ENCODE measurements at places on chromosomes 3 and 15.

DNA sequence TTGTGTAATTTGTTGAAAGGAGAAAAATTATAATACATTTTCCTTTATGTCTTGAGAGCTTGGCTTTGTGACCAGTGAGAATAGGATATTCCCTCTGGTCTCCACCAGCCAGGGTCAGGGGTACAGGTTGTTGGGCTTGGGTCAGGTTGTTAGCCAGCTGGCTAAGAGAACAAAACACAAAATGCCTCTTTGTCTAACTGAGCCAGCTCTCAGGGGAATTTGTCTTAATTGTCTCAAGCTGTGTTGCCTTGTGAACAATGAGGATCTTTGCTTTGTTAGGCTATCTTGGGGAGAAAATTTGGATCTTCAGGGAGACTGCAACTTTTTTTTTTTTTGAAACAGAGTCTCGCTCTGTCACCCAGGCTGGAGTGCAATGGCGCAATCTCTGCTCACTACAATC lies 17.7 kb upstream of the GK5 start:
- DNase-seq: no peak

DNA sequence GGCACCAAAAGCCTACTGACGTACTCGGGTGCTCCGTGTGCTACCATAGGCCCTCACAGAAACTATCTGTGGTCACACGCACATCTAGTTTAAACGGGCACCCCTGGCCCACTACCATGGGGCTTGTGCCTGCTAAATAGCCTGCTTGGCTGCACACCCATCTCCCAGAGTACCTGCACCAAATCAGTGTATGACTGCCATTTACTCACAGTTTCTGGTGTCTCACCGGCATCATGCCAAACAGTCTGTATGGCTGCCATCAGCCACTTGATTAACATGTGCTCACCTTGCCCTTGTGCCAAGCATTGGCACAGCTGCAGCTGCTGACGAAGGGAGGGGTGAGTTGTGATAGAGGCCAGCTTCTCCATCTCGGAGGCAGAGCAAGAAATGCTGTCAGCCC lies 232.7 kb downstream of the IGSF11 start:
- no peak for DNase-seq

DNA sequence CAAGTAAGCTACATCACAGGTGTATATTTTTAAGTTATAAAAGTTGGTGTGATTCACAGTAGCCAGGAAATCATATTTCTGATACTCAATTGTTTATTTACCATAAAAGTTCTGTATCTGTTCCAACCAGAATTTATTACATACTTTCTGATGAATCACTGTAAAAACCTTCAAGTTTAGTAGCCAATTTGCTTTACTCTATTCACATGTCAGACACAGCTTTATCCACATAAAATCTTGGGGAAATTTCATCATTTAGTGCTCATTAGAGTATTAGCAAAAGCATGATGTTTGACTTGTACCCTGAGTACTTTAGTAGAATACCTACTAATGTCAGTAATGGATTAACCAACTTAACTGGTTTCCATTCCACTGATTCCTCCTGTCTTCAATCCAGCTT lies 249.8 kb downstream of the POLQ start:
- DNase-seq: no peak

DNA sequence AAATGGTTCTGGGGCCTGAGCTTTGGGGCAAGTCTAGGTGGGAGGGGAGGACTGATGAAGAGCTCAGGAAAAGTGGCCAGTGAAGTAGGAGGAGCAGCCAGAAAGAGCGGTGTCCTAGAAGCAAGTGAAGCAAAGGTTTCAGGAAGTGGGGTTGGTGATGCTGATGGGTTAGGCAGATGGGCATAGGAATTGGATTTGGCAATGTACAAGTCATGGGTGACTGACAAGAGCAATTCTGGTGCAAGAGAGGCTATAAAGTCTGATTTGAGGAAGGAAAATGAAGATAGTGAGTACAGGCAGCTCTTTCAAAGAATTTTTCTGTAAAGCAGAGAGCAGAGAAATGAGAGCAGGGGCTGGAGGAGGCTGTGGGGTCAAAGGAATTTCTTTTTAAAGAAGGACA lies 19.7 kb downstream of the ALPK3 start:
- DNase-seq: no peak

- DNase-seq: no peak
Observed at GRCh38 chr3:122025296-122025695, 3.2 kb upstream of the ILDR1 start.

DNA sequence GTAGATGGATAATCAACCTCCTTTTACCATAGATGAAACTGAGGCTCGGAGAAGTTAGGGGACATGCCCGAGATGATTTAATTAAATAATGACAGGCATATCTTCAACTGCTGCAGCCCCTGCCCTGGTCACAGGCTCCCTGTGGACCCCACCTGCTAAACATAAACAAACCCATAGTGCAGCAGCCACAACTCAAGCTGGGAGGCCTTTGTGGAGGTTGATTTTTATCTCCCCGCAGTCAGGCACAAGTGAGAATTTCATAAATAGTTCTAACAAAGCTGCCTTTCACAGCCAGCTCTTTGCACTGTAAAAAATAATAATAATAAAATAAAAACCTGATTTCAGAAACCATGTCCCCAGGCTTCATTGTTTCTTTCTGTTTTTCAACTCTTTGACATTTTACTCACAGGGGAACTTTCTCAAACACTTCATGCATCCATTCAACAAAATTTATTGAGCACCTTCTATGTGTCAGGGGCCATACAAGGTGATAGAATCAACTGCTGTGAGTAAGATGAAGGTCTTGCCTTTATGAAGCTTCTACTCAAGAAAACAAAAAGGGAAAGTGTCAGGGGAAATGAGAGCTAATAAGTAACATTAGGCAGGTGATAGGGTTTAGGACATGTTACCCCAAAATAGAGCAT lies 393.6 kb upstream of the PROK2 start:
- DNase-seq: no peak

GRCh38 chr3:39220407-39221140 lies 28.2 kb upstream of the XIRP1 start:
- DNase-seq: no peak

DNA sequence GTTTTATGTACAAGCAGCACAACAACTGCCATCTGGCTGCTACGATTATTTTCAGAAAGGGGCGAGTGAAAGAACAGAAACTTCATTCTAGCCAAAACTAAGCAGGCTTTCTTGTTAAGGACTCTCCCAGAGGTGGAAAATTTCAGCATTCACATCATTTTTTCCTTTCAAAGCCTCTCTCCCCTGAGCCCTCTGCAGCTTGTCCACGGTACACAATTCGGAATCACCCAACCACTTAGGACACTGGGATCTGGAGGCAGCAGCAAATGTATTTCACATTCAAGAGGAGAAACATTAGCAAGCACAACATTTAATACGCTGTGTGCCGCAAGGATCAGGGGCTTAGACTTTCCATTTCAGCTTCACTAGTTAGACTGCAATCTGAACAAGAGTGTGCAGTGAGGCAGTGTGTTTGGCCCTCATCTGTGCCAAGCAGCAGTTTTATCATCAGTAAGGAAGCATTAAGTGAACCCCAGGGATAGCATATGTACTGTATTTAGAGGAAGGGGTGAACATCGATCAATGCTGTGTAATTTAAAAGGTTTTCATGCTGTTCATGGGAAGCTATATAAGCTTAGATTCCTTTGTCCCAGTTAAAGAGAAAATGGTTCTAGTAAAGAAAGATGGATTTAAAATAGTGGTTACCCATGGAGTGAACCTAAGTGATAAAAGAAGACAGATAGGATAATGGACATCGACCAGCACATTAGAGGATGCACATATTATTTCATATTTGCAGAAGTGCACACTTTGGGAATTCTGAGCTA lies 504.9 kb downstream of the TBL1XR1 start:
- DNase-seq: no peak

- DNase-seq: no peak
Observed at GRCh38 chr3:127780536-127781400, 41.5 kb downstream of the MGLL start.

DNA sequence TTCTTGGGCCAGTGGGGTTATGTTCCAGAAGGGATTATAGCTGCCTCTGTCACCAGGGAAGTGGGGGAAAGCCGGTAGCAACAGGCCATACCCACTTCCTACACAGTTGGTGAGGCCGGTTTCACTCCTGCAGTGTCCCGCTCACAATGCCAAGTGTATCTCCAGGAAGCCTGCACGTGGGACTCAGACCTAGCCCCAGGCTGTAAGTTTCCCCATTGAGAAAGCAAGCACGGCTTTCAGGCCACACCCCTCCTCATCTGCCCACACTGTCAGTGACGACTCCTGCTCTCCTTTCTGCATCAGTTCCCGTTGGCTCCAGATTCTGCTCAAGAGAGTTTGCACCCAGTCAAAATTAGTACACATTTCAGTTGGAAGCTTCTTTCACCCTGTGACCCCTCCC lies 51.6 kb upstream of the CPOX start:
- DNase-seq: no peak

- DNase-seq: no peak
Observed at GRCh38 chr3:57029924-57030323, 30.5 kb upstream of the SPATA12 start.

DNA sequence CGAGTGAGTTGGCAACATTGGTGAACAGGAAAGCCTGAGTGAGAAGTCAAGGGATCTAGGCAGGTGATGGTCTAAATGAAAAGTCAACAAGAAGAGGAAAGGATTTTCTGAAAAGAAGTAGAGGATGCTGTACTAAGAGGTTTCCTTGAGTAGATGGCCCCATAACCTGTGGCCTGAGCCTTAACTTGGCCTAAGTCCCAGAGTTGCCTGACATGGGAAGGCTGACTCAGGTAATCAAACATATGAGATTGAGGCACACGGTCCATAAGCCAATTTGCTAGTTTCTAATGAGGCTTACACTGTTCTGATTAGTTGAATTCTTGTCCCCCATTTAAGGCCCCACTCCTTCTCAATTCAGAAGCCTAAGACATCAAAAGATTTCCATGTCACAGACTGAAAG lies 262.5 kb upstream of the LMCD1 start:
- DNase-seq: no peak

DNA sequence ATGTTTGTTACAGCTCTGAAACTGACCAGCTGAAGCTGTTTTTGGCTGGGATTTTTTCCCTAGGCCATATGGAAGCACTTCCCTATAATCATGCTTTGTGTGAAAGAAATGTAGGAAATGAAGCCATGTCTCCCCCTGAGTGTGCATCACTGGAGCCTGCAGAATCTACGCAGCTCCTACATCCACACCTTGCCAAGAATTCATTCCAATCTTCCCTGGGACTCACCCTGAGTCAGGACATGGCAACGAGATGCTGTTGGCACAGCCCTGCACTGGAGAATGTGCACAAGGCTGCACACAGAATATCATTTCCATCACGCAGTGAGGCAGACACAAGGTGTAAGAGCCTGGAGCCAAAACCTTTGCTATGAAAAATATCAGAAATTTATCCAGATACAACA lies 189.5 kb downstream of the ADAMTSL3 start:
- DNase-seq: no peak

DNA sequence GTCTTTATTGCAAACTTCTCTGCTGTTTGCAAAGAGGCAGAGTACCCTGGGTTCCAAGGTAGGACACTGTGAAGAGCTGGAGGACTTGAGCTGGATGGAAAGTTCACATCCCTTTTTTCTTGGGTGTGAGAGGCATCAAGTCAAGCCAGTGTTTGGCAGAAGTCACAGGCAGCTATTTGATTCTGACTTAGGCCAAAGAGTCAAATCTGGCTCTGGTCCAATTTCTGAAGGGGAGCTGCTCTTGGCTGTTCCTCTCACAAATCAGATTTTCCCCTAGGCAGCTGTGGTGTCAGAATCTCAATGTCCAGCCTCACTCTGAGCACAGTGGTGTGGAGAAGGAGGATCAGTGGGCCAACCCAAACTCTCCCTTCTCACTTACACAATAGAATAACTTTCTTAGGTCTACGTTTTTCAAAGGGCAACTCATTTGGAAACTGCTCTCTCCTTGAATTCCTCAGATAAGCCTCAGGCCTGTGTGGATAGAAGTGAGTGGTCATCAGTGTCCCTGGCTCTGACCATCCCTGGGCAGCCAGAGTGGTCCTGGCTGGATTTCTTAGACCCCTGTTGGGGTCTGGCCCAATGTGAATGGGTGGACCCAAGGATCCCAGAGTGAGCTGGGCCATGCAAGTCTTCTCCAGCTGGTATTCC lies 18.2 kb upstream of the AMOTL2 start:
- no peak for DNase-seq

DNA sequence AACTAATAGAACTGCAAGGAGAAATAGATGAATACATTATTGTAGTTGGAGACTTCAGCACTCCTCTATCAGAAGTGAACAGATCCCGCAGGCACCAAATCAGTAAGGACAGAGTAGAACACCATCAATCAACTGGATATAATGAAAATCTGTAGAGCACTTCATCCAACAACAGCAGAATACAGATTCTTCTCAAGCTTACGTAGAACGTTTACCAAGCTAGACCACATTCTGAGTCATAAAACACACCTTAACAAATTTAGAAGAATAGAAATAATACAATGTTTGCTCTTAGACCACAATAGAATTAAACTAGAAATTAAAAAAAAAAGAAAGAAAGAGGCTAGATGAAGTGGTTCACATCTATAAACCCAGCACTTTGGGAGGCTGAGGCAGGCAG lies 70.7 kb upstream of the NEDD4 start:
- no peak for DNase-seq

DNA sequence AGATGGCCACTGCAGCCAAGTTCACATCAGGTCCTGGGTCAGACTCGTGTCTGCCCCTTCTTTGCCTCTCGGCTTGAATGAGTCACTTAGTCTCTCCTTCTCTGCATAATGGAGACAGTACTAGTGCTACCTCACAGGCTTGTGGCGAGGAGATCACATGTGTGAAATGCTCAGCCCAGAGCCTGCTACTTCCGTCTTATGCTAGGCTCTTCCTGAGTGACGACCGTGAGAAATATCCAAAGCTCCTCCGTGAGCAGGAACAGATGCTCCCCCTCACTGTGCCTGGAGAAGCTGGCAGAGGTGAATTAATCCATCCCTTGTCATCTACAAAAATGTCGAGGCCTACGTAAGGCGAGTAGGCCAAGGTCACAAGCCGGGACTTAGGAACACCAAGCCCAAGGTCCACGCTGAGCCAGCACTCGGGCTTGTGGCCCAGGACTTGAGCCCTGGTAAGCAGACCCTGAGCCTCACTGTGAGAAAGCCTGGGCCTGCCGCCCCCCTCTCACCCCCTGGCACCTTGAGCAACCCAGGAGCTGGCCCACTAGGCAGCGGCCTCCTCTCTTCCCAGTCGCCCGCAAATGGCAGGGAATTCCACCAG lies 17.9 kb downstream of the PAK6 start:
- DNase-seq: no peak

GRCh38 chr15:69194025-69194827 lies 33.8 kb downstream of the GLCE start:
- DNase-seq: no peak

GRCh38 chr3:78090382-78090781 lies 1050.5 kb downstream of the ROBO2 start:
- DNase-seq: no peak

DNA sequence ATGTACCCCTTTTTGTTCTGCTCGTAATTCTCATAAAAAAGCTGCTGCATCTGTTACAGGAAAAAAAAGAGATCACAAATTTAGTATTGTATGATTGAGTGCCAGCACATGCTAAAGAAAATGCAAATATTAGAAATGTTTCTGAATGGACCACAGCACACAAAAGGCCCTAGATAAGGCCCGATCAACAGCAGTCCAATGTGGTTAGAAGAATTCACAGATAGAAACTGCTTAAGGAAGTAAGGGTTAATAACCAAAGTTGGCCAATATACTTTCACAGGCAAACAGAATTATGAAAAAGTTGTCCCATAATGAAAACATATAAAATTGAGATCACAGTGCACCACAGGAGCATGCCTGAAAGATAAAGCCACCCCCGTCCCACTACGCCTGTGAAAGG lies 72.9 kb downstream of the CHSY1 start:
- DNase-seq: no peak

Data from activated T-cell treated with anti-CD3 and anti-CD28 coated beads for 24 hours (primary cell).